Vagina (tissue), 2 donors: ENCODE measurements at places on chromosomes 6 and 20. TPM values are rescaled to one million over a fixed set of nuclear protein-coding genes. Genes with fewer than 3 reads are reported as not detected.
A peak's percentile ranks its signal among the peaks of the same experiment; 100 is the strongest.

NRN1 gene
- total RNA-seq: 9.8 TPM

RPP40 gene
- 4.7 TPM for total RNA-seq

DNA sequence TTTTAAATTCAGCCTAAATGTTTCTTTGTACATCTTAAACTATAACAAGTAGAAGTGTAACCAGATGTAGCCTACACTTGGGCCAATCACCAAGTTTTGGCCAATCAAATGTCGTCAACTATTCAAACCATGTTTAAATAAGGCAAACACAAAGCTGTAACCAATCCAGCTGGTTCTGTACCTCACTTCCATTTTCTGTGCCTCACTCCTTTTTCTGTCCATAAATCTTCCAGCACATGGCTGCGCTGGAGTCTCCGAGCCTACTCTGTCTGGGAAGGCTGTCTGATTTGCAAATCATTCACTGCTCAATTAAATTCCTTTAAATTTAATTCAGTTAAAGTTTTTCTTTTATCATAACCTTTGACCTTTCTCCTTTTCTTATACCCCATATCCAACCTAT lies 7.7 kb upstream of the AHI1 start:
- H3K4me3 ChIP-seq: no peak overlapping the region
- no peaks in the 10 kb centered on the region for H3K27me3 ChIP-seq
- no peaks in the 10 kb centered on the region for H3K36me3 ChIP-seq
- H3K27ac ChIP-seq: no peak overlapping the region
- no peaks in the 10 kb centered on the region for H3K4me1 ChIP-seq

DNA sequence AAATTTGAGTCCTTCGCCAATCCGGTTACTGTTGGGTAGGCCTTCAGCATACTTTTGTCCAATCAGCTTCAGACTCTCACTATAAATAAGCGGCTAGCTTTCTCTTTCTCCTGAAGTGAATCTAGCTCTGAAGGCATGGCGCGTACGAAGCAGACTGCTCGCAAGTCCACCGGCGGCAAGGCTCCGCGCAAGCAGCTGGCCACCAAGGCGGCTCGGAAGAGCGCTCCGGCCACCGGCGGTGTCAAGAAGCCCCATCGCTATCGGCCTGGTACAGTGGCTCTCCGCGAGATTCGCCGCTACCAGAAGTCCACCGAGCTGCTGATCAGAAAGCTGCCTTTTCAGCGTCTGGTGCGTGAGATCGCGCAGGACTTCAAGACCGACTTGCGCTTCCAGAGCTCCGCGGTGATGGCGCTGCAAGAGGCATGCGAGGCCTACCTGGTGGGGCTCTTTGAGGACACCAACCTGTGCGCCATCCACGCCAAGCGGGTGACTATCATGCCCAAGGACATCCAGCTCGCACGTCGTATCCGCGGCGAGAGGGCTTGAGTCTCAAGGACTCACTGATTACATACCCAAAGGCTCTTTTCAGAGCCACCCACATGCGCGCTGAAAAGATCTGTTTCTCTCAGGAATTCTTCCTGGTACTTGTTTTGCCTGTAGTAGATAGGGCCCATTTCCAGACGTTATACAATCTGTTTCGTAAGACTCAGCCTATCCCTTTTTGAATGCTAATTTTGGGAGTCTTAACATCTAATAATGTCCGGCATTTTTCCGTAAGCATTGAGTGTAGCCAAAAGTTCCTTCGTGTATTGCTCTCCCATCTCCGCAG lies 102.0 kb downstream of the OR2B2 start:
- peak overlapping the region; percentile 61 for H3K4me3 ChIP-seq
- peaks cover 23% of the 10 kb centered on the region for H3K4me1 ChIP-seq
- H3K36me3 ChIP-seq: no peaks in the 10 kb centered on the region
- DNase-seq: peak; percentile 93
- H3K27me3 ChIP-seq: no peaks in the 10 kb centered on the region

DNA sequence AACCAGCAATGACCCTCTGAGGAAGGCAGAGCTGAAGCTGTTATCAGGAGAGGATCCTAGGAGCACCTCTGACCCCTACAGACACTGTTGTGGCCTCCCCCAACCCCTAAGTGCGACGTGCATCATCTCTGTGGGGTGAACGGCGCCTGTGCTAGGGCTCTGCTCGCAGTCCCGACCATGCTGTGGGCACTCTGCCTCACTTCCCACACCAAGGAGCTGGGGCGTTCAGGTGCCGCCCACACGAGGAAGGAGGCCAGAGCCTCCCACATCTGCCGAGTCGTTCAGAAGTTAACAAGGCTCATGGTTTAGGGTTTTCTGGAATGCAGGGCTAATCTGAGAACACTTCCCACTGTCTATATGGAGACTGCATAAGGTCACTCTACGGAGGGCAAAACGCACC lies 62.1 kb downstream of the GINS1 start:
- H3K4me3 ChIP-seq: no peak overlapping the region
- DNase-seq: no peak
- H3K36me3 ChIP-seq: no peaks in the 10 kb centered on the region
- H3K4me1 ChIP-seq: no peaks in the 10 kb centered on the region

DNA sequence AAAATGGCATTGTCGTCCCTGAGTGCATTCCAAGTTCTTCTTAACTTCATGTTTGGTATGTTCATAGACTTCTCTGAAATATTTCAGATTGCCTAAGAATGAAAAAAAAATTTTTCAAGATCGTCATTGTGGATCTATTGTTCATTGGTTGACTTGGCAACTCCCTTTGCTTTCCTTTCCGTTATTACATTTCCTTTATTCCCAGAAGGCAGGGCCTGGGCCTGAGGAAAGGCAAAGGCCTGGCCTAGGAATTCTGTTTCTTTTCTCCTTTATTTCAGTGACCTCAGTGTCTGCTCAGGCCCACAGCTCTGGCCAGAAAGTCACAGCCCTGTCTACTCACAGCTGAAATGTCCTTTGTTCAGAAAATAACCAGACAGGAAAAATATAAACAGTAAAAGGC lies 401.6 kb upstream of the PLCB4 start:
- H3K4me1 ChIP-seq: no peaks in the 10 kb centered on the region
- no peaks in the 10 kb centered on the region for H3K27me3 ChIP-seq
- H3K27ac ChIP-seq: no peak overlapping the region
- H3K4me3 ChIP-seq: no peak overlapping the region
- DNase-seq: no peak
